ENCODE measurements at places on chromosomes 1 and 21.

DNA sequence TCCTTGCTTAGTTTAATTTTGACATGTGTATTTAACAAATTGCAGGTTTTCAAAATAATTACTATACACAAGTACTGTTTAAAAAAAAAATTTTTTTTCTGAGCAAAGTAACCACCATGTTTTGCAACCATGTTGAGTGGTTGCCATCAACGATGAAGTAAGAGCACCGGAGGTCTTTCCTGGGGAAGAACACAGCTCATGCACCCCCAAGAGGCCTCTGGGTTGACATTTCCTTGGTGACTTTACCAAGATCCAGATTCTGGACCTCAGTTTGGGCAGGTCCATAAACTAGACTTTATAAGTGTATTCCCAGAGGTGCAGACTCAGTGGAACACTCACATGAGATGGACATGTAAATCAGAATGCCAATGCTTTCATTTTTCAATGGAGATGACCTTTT is 36.8 kb upstream of the RALGPS2 start:
- DNase-seq, result no peak

GRCh38 chr1:29209173-29209572 is 21.6 kb downstream of the MECR start:
- no peak for DNase-seq

GRCh38 chr1:232328486-232329102 is 301.3 kb downstream of the SIPA1L2 start:
- no peak for DNase-seq

GRCh38 chr1:111448918-111449702 is at the start of the genes ATP5PB and WDR77:
TSS of gene ATP5PB (plus strand) at chr1:111449464. CDS start at chr1:111449542, 78 bp downstream.
TSS of gene WDR77 (minus strand) at chr1:111449256. CDS start at chr1:111449169, 87 bp downstream.
- DNase-seq, result peak; percentile 99

- DNase-seq, result no peak
Measured at GRCh38 chr1:47623557-47623940, 185.7 kb downstream of the FOXD2 start.

- DNase-seq, result peak; percentile 91
Measured at GRCh38 chr21:41612674-41613532, 104.9 kb upstream of the TMPRSS2 start.

- no peak for DNase-seq
Measured at GRCh38 chr21:29434081-29434480, 135.4 kb downstream of the BACH1 start.

- no peak for DNase-seq
Measured at GRCh38 chr1:117985973-117986372, 56.4 kb downstream of the WDR3 start.

DNA sequence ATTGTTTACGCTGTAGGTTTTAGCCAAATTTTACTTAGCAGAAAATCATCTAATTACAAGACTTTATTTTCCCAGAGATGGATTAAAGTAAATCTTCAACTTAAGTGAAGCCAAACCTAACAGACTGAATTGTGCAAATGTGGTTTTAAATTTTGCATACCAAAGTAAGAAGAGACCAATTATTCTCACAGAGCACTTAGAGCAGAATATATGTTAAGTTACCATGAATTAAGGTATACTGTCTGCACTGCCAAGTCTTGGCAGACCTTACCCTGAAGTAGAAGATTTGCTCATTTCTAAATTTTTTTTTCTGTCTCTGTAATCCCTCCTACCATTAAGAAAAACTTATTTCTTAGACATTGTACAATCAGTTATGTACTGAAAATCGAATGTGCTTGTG is 24.1 kb downstream of the MRPS6 start:
- DNase-seq, result no peak

All from RWPE1 (cell line).